ENCODE measurements at places on chromosomes 5 and 9.

- DNase-seq = no peak
These were observed 19.2 kb downstream of the GSN start for GRCh38 chr9:121286973-121287741.

DNA sequence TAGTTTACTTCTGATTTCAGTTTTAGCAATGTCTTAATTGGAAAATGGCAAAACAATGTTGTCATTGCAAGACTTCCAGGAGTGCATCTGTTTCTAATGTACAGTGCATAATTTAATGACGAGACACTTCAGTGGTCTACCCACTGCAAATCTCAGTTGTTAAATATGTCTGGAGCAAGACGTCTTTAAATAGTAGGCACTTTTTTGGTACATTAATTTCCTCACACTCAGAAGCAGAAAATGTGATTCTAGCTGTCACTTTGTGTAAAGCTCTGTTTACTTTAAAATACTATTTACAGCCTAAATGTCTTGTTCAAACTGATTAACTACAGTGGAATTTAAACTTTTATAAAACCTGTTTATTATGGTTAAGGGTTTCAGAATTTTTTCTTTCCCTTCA, 815.5 kb downstream of the TLE1 start:
- DNase-seq = no peak

- DNase-seq = no peak
These were observed 74.2 kb downstream of the C9orf152 start for GRCh38 chr9:110133608-110134210.

- no peak for DNase-seq
These were observed 10.4 kb downstream of the CCL28 start for GRCh38 chr5:43401827-43402226.

GRCh38 chr5:110209401-110209800, 517.1 kb downstream of the TMEM232 start:
- no peak for DNase-seq

DNA sequence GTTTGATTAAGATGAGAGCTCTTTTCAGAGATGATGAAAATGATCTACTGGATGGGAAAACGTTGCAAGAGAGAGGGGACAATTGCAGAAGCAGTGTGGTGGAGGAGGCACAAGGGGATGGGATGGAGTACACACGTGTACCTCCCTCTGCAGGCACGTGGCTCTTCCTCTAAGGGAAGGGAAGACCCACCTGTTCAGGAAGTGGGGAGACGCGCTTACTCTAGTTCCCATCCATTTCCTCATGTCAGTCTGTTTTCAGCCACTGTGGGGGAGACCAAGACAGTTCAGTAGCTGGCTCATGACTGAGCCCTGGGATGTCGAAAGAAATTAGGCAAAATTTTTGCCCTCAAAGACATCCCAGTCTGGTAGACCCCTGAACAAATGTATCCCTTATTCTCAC, 619.2 kb upstream of the CLINT1 start:
- no peak for DNase-seq

GRCh38 chr5:146079695-146080373, 25.5 kb downstream of the PLAC8L1 start:
- no peak for DNase-seq

DNA sequence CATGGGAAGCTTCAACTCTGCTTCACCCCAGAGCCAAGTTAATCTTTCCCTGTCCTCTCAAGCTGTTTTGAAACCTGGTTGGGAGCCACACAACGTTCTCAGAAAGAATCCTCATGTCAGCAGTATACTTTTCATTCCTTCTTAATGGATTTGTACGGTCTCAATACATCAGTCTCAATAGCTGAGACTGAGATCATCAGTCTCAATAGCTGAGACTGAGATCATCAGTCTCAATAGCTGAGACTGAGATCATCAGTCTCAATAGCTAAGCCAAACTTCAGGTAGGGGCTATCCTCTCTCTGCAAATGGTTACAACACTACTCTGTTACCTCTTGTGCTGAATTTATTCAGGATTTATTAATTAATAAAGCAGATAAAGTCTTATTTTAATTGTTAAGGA, 1317.4 kb upstream of the CDH9 start:
- DNase-seq = no peak

DNA sequence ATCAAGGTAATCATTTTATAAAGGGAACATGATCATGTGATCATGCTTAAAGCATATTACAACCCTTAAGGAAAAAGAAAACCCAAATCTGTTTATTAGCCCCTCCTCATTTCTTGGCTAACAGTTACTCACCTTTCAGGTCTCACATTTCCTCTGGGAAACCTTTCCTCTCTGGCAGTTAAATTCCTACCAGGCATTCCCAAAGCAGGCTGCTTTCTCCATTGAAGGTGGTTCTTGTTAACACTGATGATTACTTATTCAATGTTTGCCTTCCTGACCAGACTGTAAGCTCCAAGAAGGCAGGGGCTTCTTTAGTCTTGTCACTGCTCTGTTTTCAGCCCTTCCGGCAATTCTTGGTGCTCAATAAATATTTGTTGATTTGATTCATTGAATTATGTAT, 59.9 kb downstream of the PLK2 start:
- DNase-seq = no peak

DNA sequence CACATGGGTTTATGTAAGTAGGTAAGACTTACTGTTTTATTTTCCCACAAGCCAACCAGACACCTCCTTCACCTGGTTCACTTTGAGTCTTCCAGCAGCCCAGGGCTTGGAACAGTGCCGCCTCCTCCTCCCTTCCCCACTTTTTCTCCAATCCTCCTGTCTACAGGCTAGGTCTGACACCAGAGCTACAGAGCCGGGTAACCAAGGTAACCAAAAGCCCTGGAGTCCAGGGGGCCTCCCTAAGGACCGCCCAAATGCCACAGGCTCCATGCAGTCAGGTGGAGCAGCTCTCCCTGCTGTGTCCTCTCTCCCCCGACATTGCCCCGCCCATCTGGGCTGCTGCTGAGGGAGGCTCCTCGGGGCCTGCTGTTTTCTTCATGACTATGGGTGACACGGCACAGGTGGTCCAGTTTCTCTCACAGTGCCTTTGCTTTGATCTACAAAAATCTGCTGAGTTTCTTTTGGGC, 138.0 kb upstream of the EFNA5 start:
- DNase-seq = no peak

DNA sequence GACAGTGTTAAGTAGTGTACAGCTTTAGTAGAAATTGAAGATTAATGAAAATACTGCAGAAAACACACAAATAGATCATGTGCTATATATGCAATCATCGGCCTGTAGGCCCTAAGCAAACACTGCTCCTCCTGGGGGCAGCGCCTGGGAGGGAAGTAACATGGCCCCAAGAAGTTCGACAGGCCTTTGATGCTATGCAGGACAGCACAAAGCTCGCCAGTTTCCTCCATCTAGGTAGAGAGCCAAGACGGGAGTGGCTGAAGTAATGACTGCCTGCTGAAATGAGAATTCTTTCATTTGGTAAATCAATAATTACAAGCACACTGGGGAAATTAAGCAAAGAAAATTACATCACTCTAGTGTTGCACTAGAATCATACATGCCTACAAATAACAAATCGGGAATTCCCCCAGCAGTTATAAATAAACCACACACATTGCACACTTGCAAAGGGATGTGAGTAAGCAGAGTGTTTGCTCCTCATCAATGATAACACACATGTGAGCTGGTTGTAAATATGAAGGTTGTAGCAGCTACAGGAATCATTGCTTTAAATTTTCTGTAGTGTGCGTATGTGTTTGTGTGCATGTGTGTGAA, 219.9 kb upstream of the NFIL3 start:
- no peak for DNase-seq

DNA sequence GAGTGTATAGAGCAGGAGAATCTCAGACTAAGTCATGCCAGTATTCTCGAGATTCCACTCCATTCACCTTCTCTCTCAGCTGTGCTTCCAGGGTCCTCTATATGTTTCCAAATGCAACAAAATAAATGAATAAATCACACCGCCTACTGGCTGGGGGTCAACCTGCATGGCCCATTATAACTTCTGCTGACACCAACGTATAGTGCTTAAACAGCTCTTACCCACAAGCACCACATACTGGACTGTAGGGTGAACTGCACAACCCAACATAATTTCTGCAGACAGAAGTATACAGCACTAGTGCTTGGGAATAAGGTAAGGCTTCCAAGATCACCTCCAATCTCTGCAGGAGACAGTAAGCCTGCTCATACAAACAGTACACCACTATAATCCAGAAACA, 33.1 kb upstream of the HTR4 start:
- no peak for DNase-seq

DNA sequence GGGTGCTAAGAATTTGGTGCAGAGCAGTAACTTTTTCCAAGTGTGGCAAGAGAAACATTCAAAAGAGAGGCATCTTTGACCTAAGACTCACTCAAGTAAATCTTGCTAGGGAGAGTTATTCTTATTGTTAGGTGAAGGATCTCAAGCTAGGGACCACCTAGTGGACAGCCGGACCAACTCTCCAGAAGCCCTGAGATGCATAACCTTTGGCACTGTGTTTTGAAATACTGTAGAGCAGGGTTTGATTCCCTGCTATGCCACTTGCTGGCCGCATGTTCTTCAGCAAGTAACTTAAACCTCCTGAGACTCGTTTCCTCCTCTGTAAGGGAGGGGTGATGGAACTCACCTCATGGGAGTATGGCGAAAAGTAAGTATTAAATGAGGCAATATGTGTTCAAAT, 336.1 kb upstream of the ADAMTSL1 start:
- no peak for DNase-seq

GRCh38 chr5:159737263-159737662, 179.0 kb upstream of the ADRA1B start:
- no peak for DNase-seq

- no peak for DNase-seq
These were observed 123.5 kb downstream of the TARS1 start for GRCh38 chr5:33563983-33564908.

DNA sequence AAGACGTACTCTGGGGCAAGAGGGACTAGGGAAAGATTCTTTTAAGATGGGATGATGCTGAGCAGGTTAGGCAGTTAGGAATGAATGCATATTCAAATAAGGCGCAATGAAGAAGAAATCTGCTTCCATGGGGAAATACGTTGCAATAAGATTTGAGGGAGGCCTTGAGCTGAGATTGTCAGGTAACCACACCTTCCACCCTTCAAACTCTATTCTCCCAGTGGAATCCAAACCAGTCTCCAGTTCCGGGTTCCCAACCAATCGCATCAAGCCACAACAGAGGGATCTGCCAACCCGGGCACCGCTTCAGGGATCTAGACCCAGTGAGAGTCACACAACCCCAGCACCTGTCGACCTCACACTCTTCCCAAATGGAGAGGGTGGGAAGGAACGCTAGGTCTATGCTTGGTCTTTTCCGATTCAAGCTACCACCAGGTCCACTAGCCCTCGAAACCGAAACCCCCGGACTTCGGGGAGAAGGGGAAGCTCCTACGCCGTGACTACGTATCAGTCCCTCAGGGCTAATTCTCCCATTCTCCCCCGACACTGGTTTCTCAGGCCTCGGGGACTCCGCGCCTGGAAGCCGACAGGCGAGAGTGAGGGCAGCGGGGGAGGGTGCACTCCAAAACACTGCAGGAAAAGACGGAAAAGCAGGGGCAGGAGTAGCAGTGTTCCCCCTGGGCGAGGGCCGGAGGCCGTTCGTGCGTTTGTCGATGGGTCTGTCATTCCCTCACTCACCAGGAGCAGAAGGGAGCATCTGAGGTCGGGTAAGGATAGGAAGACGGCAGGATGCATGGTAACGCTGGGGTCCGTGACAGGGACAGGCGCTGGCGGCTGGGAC, 534 bp downstream of the ERP44 start:
- DNase-seq = peak; percentile 13

DNA sequence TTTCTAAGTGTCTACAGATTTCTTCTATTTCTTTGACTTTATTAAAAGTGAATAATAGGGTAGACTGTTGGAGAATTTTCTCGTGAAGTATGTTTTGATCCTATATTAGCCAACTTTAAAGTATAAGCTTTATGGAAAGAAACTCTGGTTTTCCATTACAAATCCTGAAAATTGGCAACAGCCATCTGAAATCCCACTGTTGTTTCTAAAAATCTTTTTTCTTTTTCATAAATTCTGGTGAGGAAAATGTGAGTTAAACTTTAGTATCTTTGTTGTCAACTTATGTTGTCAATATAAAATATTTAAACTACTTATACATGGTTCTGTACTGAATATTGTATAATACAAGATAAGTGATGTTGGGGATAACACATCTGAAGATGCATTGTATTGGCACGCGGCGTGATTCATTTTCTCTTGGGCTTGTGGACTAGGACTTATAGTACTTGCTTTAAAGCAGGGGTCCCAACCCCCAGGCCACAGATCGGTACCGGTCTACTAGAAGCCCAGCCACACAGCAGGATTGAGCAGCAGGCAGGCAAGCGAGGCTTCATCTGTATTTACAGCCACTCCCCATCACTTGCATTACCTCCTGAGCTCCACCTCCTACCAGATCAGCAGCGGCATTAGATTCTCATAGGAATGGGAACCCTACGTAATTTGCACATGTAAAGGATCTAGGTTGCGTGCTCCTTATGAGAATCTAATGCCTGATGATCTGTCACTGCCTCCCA, 12.7 kb downstream of the MAMDC2 start:
- no peak for DNase-seq

- DNase-seq = no peak
These were observed 25.9 kb upstream of the TRPM3 start for GRCh38 chr9:71147368-71147767.

GRCh38 chr9:136185066-136185465, 19.9 kb downstream of the LHX3 start:
- DNase-seq = no peak

GRCh38 chr5:147576646-147577535, 67.0 kb upstream of the DPYSL3 start:
- peak; percentile 5 for DNase-seq

DNA sequence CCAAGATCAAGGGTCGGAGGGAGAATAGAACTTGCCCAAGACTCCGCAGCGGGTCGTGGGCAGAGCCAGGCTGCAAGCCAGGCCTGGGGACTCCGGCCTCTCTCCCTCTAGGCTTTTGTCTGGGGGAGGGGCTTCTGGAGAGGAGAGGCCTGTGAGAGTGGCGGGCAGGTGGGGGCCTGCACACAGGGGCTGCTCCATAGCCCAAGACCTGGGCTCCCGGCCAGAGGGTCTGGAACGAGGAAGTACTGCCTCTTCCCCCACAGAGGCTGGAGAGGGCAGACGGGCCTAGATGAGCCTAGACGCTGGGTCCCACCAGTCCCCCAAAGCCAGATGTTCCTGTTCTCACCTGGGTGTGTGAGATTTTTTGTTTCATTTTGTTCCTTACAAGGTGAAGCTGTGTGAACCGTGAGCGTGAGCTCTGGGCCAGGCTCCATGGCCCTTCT, 5.2 kb upstream of the ST6GALNAC6 start:
- DNase-seq = no peak

- DNase-seq = no peak
These were observed 108.8 kb downstream of the PDE8B start for GRCh38 chr5:77319117-77319804.

- DNase-seq = no peak
These were observed 12.3 kb upstream of the KCNIP1 start for GRCh38 chr5:170491479-170491878.
